IMR-90 (cell line): ENCODE measurements at places on chromosomes 2 and 18. TPM values are rescaled to one million over a fixed set of nuclear protein-coding genes. Genes with fewer than 3 reads are reported as not detected.

The ROCK1 gene
- 17.0 and 33.6 TPM in 2 replicates for total RNA-seq

The SLC9A4 gene
- not detected in 2 replicates for total RNA-seq

The KIF5C gene
- 0.18 and 0.28 TPM in 2 replicates for total RNA-seq

The DHX57 gene
- total RNA-seq, result 23.9 and 24.4 TPM in 2 replicates

The CYP27A1 gene
- total RNA-seq, result 4.2 and 5.2 TPM in 2 replicates

The RMDN2 gene
- total RNA-seq, result 2.3 and 5.8 TPM in 2 replicates

The MC5R gene
- not detected in 2 replicates for total RNA-seq

The SERPINB12 gene
- not detected in 2 replicates for total RNA-seq

The CDH2 gene
- 105 and 111 TPM in 2 replicates for total RNA-seq

The LIMS4 gene
- 2.5 and 3.6 TPM in 2 replicates for total RNA-seq

GRCh38 chr2:159872353-159872752 is 74.3 kb upstream of the CD302 start:
- no peaks in the 10 kb centered on the region; the same call in 1 of the 2 replicates for H3K27me3 ChIP-seq
- no peak for DNase-seq
- no peak overlapping the region for H3K4me3 ChIP-seq
- no peaks in the 10 kb centered on the region for H3K36me3 ChIP-seq

DNA sequence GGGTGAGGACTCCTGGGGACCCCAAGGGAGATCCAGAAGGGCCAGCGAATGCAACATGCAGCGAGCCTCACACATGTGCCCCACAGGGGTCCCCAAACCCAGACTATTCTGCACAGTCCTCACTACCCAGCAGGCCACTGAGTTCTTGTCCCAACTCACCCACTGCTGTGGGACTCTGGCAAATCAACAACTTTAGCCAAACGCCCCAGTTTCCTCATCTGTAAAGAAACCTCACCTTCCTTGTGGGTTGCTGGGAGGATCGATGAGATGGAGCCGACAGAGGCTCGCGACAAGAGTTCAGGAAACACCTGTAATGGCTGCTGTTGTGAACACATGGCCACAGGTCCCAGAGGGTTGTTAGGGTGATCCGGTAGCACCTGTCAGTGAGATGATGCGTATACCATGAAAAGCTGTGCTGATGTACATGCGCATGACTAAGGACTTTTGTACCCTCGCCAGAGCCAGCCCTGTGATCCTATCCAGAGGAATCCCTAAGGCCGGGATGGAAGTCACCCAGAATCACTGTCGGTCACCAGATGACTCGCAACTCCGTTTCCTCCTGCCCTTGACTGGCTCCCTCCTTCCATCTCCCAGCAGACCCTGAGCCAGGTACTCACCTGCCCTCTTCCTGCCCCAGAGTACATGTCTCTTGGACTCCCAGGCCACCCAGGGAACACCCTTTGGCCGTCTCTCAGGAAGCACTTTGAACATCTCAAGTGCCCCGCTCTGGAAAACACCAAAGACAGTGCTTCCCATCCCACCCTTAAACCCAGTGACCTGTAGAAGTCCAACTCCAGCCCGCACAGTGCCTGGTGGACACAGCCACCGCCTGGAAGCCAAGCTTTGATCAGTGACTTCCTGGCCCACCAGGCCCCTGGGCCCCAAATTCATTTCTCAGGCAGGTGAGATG is 103.3 kb upstream of the ID2 start:
- peaks cover 7% of the 10 kb centered on the region; the same call in 1 of the 2 replicates for H3K4me1 ChIP-seq
- H3K27ac ChIP-seq, result no peak overlapping the region
- H3K36me3 ChIP-seq, result no peaks in the 10 kb centered on the region
- no peak overlapping the region for H3K4me3 ChIP-seq
- DNase-seq, result peak; percentile 44
- H3K27me3 ChIP-seq, result no peaks in the 10 kb centered on the region

DNA sequence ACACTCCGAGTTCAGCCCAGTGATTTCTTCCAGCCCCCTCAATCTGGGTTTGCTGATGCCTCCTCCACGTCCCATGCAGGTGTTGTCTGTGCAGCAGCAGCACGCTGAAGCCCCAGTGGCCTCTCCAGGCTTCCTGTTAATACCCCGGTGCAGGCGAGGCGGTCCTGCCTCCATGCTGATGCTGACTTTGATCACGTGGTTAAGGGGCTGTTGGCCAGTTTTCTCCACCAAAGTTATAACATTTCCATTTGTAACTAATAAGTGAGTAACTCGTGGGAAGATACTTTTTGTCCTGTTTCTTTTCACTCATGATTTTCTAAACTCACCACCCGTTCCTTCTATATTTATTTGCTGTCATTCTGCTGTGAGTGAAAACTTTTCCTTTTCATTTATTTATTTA is 42.5 kb upstream of the TMEM18 start:
- H3K27me3 ChIP-seq, result no peaks in the 10 kb centered on the region
- no peak overlapping the region for H3K4me3 ChIP-seq
- DNase-seq, result no peak
- no peak overlapping the region for H3K27ac ChIP-seq

DNA sequence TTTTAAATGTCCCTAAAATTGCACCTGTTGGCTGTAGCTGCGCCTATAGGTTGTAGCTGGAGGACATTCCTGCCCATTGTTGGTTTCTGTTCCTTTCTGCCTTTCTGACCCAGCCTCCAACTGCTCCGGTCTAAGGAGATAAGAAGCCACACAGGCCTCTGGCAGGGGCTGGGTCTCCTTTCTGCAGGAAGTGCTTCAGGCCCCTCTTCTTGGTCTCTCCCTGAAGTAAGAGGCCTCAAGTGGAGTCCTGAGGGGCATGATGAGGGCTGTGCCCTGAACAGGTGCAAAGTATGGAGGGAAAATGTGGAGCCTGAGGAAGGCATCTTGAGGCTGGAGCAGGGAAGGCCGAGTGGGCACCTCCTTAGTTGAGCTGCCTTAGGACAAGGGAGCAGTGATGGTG is 10.4 kb upstream of the SFTPB start:
- H3K4me3 ChIP-seq, result no peak overlapping the region
- H3K36me3 ChIP-seq, result no peaks in the 10 kb centered on the region
- peaks cover 2% of the 10 kb centered on the region; the same call in 1 of the 2 replicates for H3K27me3 ChIP-seq

- peaks cover 33% of the 10 kb centered on the region for H3K27me3 ChIP-seq
- no peak for DNase-seq
- H3K4me1 ChIP-seq, result peaks cover 4% of the 10 kb centered on the region; the same call in 1 of the 2 replicates
Measured at GRCh38 chr2:216634370-216635148, 1.3 kb downstream of the IGFBP2 start.

- peaks cover 50% of the 10 kb centered on the region for H3K27me3 ChIP-seq
- peak overlapping the region; percentile 47; the same call in 1 of the 2 replicates for H3K27ac ChIP-seq
- no peak for DNase-seq
Measured at GRCh38 chr2:111897630-111897923, 830 bp upstream of the MERTK start.

DNA sequence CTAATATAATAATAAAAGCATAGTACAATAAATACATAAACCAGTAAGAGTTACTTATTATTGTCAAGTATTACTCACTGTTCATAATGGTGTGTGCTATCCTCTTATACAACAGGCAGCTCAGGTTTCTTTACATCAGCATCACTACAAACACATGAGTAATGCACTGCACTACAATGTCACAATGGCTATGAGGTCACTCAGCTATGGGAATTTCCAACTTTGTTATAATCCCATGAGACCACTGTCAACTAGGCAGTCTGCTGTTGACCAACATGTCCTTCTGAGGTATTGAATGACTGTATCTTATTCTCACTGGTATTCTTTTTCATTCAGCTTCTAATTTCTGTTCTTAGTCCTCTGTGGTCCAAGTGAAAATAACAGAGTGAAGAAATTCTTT is 250.4 kb upstream of the DSEL start:
- peaks cover 7% of the 10 kb centered on the region for H3K4me1 ChIP-seq
- no peak overlapping the region for H3K4me3 ChIP-seq
- H3K27ac ChIP-seq, result no peak overlapping the region
- no peaks in the 10 kb centered on the region for H3K36me3 ChIP-seq

DNA sequence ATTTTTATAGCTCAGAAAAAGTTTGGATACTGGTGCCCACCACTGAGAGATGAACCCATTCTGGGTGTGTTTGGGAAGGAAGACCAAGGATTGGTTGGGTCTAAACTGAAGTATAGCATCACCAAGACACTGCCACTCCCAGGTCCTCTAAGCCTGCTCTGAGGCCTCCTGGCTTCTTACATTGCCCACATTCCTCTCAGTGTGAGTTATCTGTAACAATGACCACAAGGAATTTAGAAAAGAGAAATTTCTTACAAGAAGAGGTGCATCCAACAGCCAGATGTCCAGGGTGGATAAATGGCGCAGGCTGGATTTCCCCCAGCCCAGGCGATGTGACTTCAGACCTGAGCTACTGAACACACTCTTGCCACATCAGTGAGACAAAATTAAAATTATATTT is 1.6 kb upstream of the GPR45 start:
- peak; percentile 94 for DNase-seq
- H3K27me3 ChIP-seq, result peaks cover 6% of the 10 kb centered on the region
- no peak overlapping the region for H3K27ac ChIP-seq
- 0 out of 2 replicates have a peak, but pooled peaks cover 1% of the 10 kb centered on the region for H3K4me1 ChIP-seq
- H3K4me3 ChIP-seq, result no peak overlapping the region

DNA sequence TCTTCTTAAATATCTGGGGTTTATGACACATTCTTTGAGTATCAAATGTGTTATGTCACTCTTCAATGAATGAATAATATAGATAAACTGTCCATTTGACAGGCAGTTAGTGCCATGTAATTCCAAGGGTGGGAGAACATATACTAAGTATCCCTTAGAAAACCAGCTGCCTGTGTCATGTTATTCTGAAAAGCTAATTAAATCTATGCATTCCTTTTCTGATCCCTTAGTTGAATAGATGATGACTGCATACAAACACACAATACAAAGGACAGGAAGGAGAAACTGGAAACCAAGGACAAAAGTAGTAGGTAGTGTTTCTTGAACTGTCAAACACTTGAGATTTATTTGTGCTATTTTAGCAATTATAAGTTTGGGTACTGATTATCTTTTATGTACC is 8.3 kb downstream of the ARHGAP28 start:
- H3K4me1 ChIP-seq, result peaks cover 21% of the 10 kb centered on the region
- no peaks in the 10 kb centered on the region for H3K27me3 ChIP-seq
- peaks cover 5% of the 10 kb centered on the region; the same call in 1 of the 2 replicates for H3K36me3 ChIP-seq
- no peak for DNase-seq
- no peak overlapping the region for H3K4me3 ChIP-seq
